D721Med (cell line): ENCODE measurements at places on chromosomes 5 and 9.

DNA sequence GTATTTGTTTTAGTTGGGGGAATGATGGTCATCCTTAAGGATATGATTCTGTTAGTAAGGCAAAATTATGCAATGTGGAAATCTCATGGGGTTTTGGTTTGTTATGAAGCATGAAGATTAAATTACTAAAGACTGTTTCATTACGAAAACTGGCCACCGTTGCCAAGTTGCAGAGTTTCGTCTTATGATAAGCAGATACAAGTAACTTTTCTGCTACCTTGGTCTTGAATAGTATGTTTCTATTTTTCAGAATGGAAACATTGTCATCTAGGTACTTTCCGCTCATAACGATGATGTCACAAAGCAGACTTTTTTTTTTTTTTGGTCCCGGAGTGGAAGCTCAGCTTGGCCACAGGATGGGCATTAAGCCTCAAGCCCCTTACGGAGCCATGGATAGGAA, 4.2 kb downstream of the CCNI2 start:
- no peak for DNase-seq

GRCh38 chr9:128020692-128021091, 39.9 kb upstream of the EEIG1 start:
- DNase-seq, result no peak

GRCh38 chr9:37425298-37425752, 2.8 kb downstream of the GRHPR start:
- peak; percentile 7 for DNase-seq

- no peak for DNase-seq
Measured at GRCh38 chr5:178207183-178207916, 3.0 kb downstream of the HNRNPAB start.

GRCh38 chr5:45642370-45642769, 53.8 kb downstream of the HCN1 start:
- no peak for DNase-seq

DNA sequence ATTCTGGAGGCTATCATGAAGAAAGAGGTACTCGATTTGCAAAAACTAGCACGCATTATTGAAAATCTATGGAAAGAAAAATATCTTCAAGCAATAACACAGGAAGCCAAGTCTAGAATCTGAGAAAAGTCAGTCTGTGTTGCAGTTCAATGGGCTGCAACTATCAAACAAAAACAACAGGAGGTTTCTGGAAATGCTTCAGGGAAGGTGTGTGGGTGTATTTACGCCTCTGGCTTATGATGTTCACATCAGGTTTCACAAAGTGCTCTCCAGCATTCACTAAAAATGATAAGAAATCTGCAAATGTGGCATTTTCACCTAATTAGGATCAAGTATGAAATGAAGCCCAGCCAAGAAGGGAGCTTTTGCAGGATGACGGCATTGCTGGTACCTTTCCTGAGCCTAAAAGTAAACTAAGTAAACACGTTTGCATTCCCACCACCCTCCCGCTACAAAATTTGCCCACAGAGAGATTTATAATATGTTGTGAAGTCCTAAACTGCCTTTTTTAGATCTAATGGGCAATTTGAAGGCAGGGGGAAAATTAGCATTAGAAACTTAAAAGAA, 146.4 kb downstream of the GABRB2 start:
- no peak for DNase-seq

DNA sequence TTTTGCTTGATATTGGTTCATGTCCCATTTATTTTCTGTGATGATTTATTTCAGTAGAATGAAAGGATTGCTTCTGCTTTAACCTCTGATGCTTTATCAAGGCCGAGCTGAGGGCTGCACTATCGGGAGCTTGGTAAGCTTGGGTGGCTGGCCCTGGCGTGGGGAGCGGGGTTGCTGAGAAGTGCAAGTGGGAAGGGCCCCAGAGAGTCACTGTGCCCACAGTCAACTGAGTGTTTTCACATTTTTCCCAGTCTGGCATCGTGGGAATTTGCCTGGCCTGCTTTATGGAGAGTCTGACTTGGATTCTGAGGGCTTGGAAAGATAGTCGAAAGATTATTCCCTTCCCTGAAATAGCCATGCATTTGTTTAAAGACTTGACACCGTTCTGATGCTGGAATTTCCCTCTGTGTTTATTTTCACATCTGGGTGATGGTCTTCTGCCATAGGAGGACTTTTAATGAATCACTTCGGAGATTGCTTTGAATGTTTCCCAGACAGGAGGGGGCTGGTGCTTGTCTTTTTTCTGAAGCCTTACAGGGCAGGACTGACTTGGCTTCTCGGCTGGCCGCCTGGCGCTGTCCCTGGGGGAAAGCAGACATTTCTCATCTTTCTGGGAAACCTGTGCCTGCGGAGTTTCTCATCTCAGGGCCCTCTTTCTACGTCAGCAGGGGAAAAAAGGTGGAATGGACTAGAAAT, 139.0 kb downstream of the BOD1 start:
- no peak for DNase-seq

DNA sequence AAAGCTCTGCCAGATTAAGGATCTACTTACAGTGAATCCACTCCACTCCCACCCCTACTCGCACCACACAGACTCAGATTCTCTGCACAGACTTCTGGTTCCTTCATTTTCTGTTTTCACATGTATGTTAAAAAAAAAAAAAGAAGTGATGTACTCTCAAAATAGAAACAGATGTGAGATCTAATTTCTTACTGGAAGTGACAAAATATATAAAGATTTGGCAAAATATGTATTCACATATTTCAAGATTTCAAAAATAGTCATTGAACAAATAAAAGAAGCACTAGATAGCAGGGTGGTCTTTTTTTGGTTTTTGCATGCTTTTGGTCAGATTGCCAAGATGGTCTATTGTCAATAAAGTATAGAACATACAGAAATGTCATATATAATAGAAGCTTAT, 379.2 kb downstream of the TMEM167A start:
- no peak for DNase-seq
